ENCODE measurements at places on chromosomes 3 and 15. TPM values are rescaled to one million over a fixed set of nuclear protein-coding genes. Genes with fewer than 3 reads are reported as not detected.

DNA sequence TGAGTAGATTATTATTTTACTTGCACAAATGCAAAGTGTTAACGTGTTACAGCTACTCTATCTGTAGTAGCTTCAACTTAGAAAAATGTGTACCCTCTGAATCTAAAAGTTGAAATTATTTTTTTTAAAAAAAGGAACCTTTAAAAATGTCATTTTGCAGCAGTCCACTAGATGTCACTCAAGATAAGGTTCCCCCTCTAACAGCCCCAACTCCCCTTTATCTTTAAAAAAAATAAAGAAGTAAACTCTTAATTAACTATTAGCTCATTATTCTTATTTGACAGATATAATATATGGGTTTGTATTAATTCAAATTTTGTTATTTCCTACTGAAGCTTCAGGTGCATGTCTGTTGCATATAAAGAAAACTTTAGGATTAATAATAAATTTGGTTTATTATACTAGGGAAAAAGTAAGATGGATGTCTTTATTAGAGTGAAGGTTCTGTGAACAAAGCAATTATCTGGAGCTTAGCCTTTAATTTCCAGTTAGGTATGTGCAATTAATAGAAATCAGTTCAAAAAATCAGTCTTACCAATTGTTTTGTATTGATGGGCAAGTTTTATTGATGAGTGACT lies 288.5 kb downstream of the VGLL3 start:
- no peak for DNase-seq

DNA sequence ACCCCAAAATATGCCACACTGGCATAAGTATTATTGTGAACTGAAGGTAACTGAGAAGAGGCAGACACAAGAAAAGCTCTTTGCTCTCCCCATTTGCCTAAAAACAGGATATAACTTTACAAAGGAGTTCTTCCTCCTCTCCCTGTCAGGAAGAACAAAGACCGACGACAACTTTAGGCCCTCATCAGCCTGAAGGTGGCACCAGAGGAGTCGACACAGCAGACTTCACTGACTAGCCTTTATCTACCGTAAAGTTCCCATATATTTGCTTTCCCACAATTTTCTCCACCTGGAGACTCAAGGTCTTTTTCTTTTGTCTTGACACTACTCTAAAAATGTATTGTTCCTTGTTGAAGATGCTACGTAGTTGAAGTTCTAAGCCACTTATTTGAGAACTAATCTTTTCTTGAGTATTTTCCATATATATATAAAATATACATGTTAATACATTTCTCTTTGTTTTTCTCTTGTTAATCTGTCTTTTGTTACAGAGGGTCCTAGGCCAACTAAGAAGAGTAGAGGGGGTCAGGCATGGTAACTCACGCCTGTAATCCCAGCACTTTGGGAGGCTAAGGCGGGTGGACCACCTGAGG lies 16.2 kb upstream of the XIRP1 start:
- DNase-seq = peak; percentile 84

DNA sequence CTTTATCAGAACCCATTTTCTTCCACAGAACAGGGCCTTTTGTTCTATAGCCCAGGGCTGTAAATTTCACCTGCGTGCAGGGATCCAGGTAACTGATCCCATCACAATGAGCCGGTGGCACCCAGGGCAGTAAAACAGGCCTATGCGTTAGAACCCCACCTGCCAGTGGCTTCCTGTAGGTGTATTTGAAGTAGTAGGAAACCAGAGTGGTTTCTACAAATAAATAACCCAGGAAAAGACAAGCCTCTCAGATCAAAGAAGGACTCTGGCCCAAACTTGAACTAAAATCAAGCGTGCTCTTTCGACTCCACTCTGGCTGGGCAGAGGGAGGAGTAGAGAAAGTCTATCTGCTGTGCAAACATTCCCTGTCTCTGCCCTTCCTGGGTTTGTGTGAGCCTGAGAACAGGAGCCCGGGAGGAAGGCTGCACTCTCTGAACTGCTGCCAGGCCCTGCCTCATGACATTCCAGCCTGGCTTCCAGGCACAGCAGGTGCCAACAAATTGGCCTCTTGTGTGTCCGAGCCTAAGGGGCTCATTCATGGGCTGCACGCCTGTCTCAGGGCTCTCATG lies 77.7 kb downstream of the CEMIP start:
- peak; percentile 84 for DNase-seq

GRCh38 chr3:193271101-193271840 lies 30.2 kb downstream of the PLAAT1 start:
- DNase-seq = no peak

DNA sequence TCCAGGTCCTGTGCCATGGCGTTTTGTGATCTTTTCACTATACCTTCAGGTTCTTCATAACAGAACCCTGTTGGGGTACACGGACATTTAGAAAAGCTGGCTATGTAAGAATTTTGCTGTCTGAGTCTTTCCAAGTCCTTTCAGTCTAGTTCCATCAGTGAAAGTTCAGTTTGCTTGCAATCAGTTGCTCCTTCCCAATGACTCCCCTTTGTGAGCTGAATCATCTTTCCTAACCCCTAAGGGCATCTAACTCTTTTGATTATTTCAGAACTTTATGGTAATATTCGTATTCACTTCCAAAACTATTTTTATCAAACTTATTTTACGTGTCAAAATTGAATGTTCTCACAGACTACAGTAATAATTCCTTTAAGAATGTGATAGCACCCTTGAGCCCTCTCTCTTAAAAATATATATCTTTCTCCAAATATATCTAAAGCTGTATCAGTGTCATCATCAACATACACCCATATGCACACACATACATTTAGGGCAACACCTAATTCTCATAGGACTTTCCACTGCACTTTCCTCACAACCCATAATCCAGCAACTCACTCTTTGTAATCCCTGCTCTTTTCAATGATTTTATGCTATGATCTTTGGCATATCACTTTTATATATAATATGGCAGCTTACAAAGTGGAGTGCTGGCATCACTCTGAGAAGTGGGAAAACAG lies 263.7 kb downstream of the GBE1 start:
- DNase-seq = no peak

- no peak for DNase-seq
These were observed 1037.5 kb downstream of the NAALADL2 start for GRCh38 chr3:175896655-175897054.

GRCh38 chr3:140568842-140569520 lies 108.9 kb upstream of the TRIM42 start:
- no peak for DNase-seq

DNA sequence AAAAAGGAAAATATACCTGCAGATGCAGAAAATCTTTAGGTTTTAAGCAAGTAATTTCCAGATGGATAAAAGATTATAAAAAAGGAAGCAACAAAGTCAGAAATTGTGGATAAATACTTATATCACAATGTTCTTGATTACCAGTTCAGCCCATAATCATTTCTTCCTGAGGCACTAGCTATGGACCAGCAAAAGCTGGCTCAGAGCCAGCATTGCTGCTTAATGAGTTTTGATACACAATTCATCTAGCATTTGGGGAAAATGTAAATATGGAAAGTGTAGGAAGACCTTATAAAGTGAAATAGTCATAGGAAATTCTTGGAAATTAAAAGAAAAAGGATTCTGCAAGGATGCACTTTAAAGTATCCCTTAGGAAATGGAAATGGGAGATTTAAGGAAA lies 168.3 kb upstream of the GBE1 start:
- no peak for DNase-seq

DNA sequence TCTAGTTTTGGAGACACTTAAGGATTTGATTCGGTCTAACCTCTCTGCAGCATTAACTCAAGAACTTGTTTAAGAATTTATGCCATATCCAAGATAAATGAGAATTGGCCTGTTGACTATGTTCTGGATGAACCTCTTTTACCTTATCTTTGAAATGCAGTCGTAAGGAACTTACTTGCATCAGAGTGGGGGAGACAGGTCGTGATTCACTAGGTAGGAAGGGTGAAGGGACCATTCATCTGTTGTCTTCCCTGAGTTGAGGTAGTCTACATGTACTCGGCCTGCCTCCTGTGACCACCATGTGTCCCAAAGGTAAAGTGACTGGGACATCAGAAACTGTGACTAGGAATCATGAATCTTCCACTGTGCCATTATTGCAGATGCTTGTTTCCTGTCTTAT lies 248.0 kb upstream of the P2RY1 start:
- DNase-seq = no peak

- no peak for DNase-seq
These were observed 689.6 kb upstream of the NECTIN3 start for GRCh38 chr3:110381992-110382391.

DNA sequence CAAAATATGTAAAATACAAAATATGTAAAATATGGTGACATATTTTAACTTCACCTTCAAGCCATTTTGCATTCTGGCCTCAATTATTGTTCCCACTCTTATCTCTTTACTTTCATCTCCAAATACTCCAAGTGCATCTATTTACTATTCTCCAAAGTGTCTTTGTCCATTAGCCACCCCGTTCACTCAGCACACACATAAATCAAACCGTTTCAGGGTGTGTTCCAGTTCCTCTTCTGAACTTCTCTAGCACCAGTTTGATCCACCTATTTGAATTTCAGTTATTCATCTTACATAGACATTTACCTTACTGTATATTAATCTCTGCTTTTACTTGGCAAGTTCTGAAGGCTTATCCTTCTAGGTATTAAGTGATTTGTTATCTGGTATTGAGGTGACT lies 45.1 kb downstream of the SGO1 start:
- DNase-seq = no peak

DNA sequence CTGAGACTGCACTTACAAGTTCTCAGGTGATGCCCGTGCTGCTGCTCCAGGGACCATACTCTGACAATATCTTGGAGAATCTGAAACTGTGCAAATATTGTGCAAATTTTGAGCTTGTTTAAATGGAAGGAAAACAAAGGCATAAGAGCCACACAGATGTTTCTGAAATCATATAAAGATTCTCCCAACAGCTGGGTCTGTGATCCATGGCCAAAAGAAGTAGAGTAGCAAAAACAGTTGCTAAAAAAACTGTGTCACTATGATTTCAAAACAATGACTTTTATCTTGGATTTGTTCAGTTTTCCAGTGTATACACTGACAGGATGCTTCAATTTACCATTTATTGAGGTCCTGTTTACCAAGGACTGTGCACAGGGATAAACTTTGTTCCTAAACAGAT lies 25.3 kb downstream of the NPTN start:
- no peak for DNase-seq

DNA sequence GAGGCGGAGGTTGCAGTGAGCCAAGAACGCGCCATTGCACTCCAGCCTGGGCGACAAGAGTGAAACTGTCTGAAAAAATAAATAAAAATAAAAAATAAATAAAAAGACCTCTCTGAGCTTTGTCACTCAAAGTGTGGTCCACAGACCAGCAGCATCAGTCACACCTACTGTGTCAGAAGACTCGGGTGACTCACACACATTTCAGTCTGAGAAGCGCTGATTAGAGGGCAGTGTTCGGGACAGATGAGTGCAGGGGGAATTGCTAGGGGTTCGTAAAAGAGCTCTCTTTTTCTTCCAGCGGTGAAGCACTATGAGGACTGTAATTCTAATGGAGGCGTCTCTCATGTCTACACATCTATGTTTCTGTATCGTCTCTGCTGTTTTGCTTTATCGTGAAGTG lies 5.7 kb downstream of the PODXL2 start:
- no peak for DNase-seq

GRCh38 chr15:69604072-69604411 lies 151.4 kb downstream of the RPLP1 start:
- no peak for DNase-seq

- DNase-seq = no peak
These were observed 30.4 kb upstream of the UBE2E1 start for GRCh38 chr3:23775254-23775909.

DNA sequence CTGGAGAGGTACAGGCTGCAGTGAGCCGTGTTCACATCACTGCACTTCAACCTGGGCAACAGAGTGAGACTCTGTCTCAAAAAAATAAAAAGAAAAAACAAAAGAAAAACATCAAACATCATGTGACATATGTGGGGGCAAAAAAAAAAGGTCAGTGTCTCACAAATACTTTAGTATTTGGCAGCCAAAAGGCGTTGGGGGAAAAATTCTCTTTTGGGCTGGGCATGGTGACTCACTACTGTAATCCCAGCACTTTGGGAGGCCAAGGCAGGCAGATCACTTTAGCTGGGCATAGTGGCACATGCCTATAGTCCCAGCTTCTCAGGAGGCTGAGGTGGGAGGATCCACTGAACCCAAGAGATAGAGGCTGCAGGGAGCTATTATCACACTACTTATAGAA lies 47.6 kb downstream of the TMCC1 start:
- no peak for DNase-seq

DNA sequence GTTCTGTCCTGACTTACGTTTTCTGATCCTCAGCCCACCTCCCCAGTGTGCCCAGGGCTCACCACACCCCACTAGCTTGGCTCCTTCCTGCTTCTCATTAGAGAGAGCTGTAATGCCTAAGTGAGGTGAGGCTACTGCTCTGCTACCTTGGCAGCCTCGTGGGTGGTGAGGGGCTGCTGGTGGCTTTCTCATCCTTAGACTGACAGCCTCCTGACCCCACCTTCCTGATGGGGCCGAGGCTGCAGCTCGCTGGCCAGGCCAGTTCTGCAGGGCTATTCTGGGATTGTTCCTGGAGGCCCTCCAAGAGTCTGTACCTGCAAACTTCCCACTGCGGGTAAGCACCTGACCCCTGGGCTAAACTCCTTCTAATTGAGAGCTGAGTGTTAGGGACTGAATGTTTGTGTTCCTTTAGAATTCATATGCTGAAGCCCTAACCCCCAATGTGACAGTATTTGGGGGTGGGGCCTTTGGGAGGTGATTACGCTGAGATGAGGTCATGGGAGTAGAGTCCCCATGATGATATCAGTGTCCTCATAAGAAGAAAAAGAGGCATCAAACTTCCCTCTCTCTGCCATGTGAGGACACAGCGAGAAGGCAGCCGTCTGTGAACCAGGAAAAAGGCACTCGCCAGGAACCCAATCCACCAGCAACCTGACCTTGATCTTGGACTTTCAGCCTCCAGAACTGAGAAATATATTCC lies 38.1 kb upstream of the IQSEC1 start:
- DNase-seq = no peak

DNA sequence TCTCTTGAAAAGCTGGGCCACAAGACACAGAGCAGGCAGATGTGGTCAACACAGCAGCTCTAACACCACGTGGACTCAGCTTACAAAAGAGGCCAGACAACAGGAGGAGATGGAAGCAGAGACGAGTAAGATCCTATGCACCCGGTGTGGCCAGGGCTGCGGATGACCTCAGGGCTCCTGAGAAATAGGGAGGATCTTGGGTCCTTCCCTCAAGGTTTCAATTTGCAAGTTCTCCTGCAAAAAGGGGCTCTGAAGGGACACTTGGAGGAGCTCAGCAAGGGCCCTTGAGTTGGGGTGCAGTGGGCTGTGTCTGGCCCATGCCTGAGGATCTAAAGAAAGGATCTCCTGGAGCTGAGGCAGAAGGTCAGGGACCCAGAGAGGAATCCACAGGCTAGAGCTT lies 249.5 kb upstream of the IGF1R start:
- no peak for DNase-seq

The TMEM62 gene
- total RNA-seq = 9.3 TPM

The PTPN9 gene
- total RNA-seq = 8.8 TPM

The CTXN2 gene
- total RNA-seq = not detected

The PAQR9 gene
- 10.7 TPM for total RNA-seq

The MLF1 gene
- 79.2 TPM for total RNA-seq

The NEK10 gene
- total RNA-seq = 3.3 TPM

Measured in cardiac septum (tissue), 1 donor.